MG63 (cell line): ENCODE measurements at places on chromosomes 12 and 14. TPM values are rescaled to one million over a fixed set of nuclear protein-coding genes. Genes with fewer than 3 reads are reported as not detected.

GRCh38 chr14:84975241-84975902 lies 554.6 kb upstream of the FLRT2 start:
- no peak for DNase-seq

GRCh38 chr14:96057738-96058137 lies 18.6 kb downstream of the C14orf132 start:
- no peak for DNase-seq

The IRAK3 gene
- 2.3 and 4.6 TPM in 2 replicates for total RNA-seq

The CIROP gene
- total RNA-seq, result not detected in 2 replicates
